ENCODE measurements at places on chromosomes 6 and 20. TPM values are rescaled to one million over a fixed set of nuclear protein-coding genes. Genes with fewer than 3 reads are reported as not detected.
A peak's percentile ranks its signal among the peaks of the same experiment; 100 is the strongest.

- DNase-seq: no peak
Observed at GRCh38 chr20:3648951-3649350, 14.2 kb downstream of the GFRA4 start.

- peak; percentile 30 for DNase-seq
Observed at GRCh38 chr20:47392721-47393073, 36.2 kb upstream of the ZMYND8 start.

DNA sequence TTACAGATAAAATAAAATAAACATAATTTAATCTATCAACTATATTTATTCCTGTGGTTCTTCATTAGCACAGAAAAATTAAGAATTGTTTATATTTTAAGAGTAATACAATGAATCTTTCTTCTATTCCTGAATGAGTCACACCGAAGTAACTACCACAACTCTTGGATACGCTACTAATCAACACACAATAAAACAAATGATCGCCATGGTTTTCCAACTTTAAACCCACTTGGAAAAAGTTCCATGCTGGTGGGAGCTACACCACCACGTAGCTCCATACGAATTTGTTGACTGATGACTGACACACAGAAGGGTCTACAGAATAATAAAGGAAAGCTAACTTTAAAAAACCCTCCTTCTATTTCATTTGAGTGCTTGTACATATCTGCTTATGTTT lies 135.8 kb upstream of the NEDD9 start:
- DNase-seq: peak; percentile 56

- no peak for DNase-seq
Observed at GRCh38 chr6:32912951-32913350, 27.9 kb downstream of the HLA-DMB start.

DNA sequence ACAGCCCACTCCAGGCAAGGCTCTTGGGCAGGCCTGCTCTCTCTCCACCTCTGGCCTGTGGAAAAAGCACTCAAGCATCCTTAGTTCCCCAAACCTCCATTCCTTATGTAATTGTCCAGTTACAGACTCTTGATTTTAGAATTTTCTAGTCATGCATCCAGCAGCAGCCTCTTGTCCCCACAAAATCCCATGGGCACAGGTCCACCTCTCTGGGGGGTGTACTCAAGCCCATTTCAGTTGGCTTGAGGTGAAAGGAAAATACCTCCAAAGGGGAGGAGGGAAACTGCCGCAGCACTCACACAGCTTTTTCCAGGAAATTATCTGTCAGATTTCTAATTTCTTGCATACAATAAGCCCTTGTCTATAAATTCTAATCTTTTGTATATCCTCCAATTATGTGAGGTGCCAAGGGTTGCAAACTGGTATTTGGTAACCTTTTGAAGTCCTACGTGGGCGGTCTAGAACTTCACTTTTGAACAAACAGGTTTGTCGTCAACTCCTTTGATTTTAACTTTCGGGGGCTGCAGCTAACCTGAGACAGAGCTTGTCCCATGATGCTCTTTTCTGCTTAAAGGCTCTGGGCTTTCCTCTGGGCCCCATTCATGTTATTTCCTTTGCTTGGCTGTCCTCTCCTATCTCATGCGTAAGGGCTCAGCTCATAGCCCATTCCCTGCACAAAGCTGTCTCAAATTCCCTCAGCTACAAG lies 104.7 kb upstream of the CEP85L start:
- no peak for DNase-seq

- peak; percentile 72 for DNase-seq
Observed at GRCh38 chr6:4973982-4974745, 29.7 kb downstream of the RPP40 start.

DNA sequence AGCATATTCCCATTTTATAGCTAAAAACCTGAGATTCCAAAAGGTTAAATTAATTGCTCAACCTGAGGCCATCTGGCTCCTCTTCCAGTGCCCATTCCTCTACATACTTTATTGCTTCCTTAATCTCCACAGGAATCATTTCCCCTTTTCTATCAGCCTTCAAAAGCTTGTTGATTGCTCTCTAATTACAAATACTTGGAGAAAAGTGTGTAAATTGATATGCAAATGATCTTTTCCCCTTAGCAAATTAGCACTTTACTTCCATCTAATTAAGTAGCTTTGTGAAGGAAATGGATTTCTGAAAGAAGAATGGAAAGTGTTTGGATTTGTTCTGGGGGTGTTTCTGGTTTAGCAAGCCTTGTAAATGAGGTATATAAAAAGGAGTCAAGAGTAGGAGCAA lies 323.3 kb downstream of the GRIK2 start:
- DNase-seq: no peak

- DNase-seq: no peak
Observed at GRCh38 chr20:17655286-17655651, 26.8 kb downstream of the RRBP1 start.

- DNase-seq: no peak
Observed at GRCh38 chr6:166076625-166077024, 91.0 kb downstream of the TBXT start.

DNA sequence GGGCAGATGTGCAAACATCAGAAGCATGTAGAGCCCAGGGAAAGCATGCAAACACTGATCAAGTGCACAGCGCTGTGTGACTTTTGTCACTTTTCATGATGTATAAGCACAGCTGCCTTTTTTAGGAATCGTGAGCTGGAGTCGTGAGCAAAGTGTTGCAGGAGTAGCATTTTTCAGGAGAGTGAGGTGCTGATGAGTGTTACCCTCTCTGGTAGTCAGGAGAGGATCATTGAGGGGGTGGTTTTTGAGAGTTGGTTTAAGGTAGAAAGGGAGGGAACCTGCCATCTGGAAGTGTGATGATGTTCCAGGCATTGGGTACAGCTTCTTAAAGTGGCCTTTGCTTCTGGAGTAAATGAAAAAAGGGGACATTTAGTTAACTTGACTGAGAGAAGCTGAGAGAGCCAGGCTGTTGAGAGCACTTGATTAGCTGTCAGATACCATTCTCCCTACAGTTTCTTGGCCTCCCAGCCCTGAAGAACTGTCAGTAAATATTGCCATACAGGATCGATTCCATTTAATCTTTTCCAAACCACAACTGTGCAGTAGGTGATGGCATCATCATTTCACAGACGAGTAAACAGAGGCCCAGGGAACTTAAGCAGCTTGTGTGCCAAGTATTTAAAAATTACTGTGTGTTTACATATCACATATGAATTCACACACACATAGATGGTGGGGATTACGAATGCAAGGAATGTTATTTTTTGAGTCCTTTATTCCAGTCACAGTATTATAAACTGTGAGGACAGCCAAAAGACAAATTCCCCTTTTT lies 28.9 kb downstream of the TPD52L1 start:
- DNase-seq: peak; percentile 66

DNA sequence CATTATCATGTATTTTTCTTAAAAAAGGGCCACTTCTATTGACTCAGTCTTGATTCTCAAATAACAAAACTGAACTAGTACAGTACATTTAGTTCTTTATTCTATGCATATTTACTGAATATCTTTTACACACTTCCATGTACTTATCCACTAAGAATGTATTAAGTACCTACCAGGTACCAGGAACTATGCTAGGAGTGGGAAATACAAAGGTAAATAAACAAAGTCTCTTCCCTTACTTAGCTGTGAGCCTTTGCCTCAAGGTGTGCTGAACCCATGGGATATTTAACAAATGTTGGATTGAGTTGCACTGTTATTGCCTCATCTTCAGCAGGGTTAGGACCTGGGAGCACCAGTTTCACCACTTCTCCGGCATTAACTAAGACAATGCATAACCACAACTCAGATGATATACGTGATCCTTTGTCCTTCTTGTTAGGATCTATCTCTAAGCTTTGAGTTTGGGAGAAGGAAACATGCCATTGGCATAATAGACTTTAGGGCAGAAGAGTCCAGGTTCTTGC lies 533.9 kb downstream of the TFAP2B start:
- DNase-seq: no peak

DNA sequence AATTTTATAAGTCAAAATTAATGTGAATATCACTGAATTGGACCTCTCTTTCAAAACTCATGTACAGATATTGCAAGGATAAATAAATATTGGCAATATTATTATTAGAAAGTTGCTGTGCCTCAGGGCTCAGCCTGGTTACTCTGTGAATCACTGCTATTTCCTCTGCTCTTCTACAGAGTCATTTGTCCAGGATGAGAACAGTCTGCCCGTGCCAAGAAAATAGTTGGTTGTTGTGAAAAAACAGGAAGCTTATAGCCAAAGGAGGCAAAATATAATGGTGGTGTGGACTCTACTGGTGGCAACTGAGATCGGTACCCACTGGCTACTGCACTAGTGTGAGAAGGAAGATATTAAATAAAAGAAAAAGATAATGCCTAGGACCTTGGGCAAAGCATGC lies 93.6 kb downstream of the RIMS1 start:
- DNase-seq: no peak

DNA sequence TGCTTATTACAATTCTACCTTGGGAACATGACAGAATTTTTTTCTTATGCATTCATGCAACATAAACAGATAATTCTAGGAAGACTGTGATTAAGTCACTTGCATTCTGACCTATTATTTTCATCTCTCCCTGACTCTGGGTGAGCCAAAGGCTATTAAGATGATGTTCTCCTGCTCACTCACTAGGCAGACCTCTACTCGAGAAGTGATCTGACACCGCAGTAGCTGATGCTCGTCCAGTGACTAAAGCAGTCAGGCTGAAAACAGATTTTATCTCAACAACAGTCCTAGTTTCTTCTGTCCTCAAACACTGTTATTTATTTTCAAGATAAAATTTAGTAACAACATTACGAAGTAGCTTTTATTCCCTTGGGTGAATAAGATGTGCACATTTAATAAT lies 17.3 kb downstream of the NAA20 start:
- peak; percentile 31 for DNase-seq

DNA sequence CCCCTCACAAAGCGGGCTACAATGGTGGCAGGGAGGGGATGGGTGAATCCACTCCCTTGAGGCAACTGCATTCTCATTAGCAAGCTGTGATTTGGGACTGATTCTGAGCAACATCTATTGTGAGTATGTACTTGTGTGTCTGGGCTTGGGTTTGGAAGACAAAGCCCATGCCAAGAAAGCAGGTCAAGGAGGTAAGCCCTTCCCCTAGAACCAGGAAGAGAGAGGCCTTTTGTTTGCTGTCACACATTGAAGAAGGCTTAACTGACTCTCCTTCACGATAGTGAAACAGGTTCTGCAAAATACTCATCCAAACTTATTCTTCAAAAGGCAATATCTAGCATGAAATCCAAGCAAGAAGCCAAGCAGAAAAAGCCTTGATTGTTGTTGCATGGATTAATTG lies 403.1 kb upstream of the ID4 start:
- DNase-seq: no peak

GRCh38 chr6:97306544-97307320 lies 23.7 kb upstream of the MMS22L start:
- no peak for DNase-seq

DNA sequence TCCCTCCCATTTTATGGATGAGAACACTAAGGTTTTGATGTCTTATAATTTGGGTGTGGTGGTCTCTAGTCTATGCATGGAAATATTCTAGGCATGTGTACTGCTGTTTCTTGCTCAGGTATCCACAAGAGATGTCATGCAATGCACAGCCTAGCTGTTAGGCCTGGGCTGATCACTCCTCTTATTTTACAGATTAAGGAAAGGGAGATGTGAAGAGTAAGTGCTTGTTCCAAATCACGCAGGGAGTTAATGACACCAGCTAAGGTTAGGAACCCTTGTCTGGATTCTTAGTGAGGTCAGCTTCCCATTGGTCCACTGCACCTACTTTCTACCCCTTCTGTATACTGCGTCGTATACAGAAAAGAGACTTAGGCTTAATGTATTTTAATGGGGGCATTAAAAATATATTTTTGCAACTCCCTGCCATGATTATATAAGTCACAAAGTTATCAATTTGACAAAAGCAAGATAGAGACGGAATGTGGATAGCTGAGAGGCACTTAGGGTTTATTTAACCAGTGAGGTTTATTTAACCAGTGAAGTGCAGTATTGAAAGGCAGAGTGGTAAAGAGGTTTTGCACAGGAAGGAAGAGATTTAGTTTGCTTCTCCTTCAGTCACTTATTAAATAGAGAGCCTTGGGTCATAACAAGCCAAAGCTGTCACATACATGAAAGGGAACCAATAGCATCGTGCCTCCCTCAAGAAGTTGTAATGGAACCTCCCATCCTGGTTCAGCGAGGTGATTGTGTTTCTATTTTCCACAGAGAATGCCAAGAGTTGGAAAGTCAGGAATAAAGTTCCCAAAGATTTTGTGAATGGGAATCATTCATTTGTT lies 95.0 kb upstream of the FAM184A start:
- DNase-seq: no peak

- no peak for DNase-seq
Observed at GRCh38 chr6:73738367-73739028, 42.5 kb downstream of the CD109 start.

GRCh38 chr6:142886431-142887170 lies 58.4 kb downstream of the HIVEP2 start:
- peak; percentile 54 for DNase-seq

GRCh38 chr6:151007076-151007475 lies 141.6 kb downstream of the MTHFD1L start:
- DNase-seq: no peak

- DNase-seq: no peak
Observed at GRCh38 chr6:81966968-81967367, 214.5 kb upstream of the TENT5A start.

- DNase-seq: no peak
Observed at GRCh38 chr6:118500130-118501015, 47.7 kb upstream of the PLN start.

DNA sequence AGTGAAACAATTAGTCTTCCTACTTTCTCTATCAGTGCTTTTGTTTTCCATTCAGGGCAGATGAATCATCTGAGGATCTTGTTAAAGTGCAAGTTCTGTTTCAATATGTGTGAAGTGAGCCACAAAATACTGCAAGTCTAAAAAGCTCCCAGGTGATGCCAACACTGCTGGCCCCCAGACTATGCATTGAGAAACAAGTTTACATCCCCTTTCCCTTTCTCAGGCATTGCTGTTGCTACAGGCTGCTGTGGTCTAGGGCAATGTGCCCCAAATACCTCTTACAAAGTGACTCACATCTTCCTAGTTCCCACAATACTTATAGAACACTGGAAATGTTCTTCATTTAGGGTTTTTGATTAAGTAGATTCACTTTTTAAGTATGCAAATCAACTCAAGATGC lies 31.8 kb downstream of the ABRACL start:
- peak; percentile 93 for DNase-seq

Gene ANKEF1
- 3.5 TPM for total RNA-seq

Gene C6orf15
- total RNA-seq: not detected

Gene FOXP4
- 1.3 TPM for total RNA-seq

Gene C6orf120
- 46.2 TPM for total RNA-seq

Gene OPRM1
- total RNA-seq: not detected

Gene APCDD1L
- total RNA-seq: 0.99 TPM

Gene GPX5
- total RNA-seq: not detected

Gene RAET1E
- total RNA-seq: 1.5 TPM

Gene KIFC1
- total RNA-seq: 5.3 TPM

Gene ULBP3
- total RNA-seq: 6.2 TPM

Gene AVP
- total RNA-seq: not detected

Gene ADGRB3
- total RNA-seq: 0.77 TPM

Gene MCCD1
- total RNA-seq: not detected

Gene CGA
- not detected for total RNA-seq

Gene COL9A3
- 0.17 TPM for total RNA-seq

Gene SYTL3
- total RNA-seq: 4.6 TPM

Gene LINC00237
- not detected for total RNA-seq

Gene PDYN
- total RNA-seq: not detected

Measured in fibroblast of lung (primary cell).